ENCODE measurements at places on chromosomes 11 and 22. TPM values are rescaled to one million over a fixed set of nuclear protein-coding genes. Genes with fewer than 3 reads are reported as not detected.

ACCS gene
- 18.6 TPM for total RNA-seq

GAS2 gene
- 10.2 TPM for total RNA-seq

SPON1 gene
- 12.3 TPM for total RNA-seq

OR51B5 gene
- not detected for total RNA-seq

IRAG1 gene
- 14.4 TPM for total RNA-seq

ZC3H7B gene
- total RNA-seq = 84.9 TPM

OR8D4 gene
- total RNA-seq = not detected

OR4C13 gene
- total RNA-seq = not detected

PPP6R3 gene
- 238 TPM for total RNA-seq

MMP8 gene
- not detected for total RNA-seq

ANO1 gene
- 56.2 TPM for total RNA-seq

LMF2 gene
- 53.2 TPM for total RNA-seq

EIF1AD gene
- total RNA-seq = 26.0 TPM

SCUBE1 gene
- total RNA-seq = 3.5 TPM

GGTLC2 gene
- not detected for total RNA-seq

TSPAN18 gene
- 12.4 TPM for total RNA-seq

KCTD14 gene
- total RNA-seq = 13.2 TPM

PRG3 gene
- not detected for total RNA-seq

PDE3B gene
- total RNA-seq = 2.0 TPM

RHOD gene
- 85.2 TPM for total RNA-seq

RIC3 gene
- 52.6 TPM for total RNA-seq

DEFB131B gene
- not detected for total RNA-seq

IGSF9B gene
- total RNA-seq = 13.4 TPM

P2RY2 gene
- total RNA-seq = 38.0 TPM

SSH3 gene
- 59.9 TPM for total RNA-seq

OR4C45 gene
- not detected for total RNA-seq

SMTNL1 gene
- not detected for total RNA-seq

IL18 gene
- total RNA-seq = 6.6 TPM

Data from thyroid gland (tissue), 4 donors.